ENCODE measurements at places on chromosomes 16 and 17.

GRCh38 chr16:47467501-47467900 is 6.4 kb downstream of the PHKB start:
- DNase-seq: no peak

DNA sequence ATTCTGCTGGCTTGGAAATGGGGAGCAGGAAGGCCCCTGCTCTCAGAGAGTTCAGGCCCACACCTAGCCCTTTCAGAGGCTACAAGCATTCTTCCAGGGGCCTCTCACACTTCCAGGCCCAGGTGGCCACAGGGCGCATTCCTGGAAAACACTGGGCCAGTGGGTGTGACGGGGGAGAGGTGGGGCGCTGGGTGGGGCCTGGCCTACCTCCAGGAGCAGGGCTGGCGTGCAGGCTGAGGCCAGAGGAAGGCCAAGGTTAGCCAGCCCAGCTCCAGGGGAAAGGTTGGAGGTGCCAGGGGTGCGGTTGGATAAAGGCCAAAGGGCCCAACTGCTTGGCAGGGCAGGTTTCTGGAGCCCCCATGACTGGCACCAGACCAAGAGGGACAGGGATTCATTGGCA is 198.2 kb downstream of the MAF start:
- no peak for DNase-seq

DNA sequence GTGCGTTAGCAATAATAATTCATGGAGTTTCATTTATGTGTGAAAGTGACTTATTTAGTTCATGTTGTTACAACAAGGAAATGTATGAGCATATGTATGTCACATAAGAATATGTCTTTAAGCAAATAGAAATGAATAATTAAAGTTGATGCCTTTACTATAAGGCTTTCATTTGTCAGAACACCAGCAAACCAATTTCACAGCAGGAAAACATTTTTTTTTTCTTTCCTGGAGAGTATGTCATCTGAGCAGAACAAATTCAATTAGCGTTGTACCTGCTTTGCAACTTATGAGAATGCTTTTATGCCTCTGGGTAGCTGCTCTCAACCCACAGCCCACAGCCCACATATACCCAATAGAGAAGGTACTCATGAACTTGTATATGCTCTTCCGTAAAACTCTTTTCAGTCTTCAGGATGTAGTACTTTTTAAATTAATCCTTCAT is 26.3 kb upstream of the APOH start:
- no peak for DNase-seq

- DNase-seq: peak; percentile 33
These were observed 81.1 kb downstream of the MAF start for GRCh38 chr16:79519448-79519847.

- DNase-seq: no peak
These were observed 57.8 kb downstream of the NEUROD2 start for GRCh38 chr17:39549747-39550573.

DNA sequence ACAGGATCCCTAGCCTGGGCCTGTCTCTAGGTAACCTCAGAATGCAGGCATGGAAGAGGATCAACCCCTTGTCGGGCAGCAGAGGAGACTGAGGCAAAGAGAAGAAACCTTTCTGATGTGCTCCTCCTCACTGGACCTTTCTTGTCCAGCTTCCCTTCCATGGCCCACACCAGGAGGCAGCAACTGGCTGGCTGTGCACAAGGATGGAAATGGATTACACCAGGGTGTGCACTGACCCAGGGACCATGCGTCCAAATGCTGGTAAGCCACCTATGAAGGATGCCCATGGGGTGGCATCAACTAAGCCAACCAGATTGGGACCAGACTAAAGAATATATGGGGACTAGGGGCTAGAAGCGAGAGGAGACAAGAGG is 83.0 kb downstream of the N4BP1 start:
- DNase-seq: no peak

GRCh38 chr17:8073627-8074484 is 13.7 kb downstream of the ALOX12B start:
- peak; percentile 57 for DNase-seq

DNA sequence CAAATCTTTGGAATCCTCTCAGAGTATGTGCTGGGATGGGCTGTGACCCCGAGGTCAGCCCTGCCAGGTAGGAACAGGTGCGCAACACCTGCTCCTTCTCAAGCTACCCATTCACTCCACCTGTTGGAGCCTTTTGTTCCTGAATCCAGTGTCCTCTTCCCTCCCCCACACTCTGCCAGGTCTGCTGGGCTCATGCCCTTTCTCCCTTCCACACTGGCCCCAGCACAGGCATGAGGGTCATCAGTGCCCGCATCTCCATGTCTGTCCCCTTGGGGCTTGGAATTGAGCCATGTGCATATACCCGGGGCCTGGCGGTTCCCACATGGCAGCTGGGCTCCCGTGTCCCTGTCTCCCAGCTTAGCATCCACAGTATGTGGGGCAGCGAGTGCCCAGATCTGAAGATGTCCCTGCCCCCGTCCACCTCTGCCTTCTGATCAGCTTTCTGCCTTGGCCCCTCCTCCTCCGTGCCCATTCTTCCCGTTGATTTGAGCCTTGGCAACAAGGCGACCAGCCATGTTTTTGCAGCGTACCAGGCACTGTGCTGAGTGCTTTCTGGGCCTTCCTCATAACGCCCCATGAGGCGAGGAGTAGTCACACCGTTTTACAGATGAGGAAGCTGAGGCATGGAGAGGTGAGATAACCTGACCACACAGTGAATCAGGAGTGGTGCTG is 102.2 kb downstream of the RAP1GAP2 start:
- DNase-seq: no peak

- peak; percentile 74 for DNase-seq
These were observed 2.4 kb downstream of the SERPINF1 start for GRCh38 chr17:1764284-1764683.

GRCh38 chr17:67245694-67246402 is 852 bp upstream of the HELZ start:
- DNase-seq: peak; percentile 24

- no peak for DNase-seq
These were observed 34.4 kb downstream of the HNF1B start for GRCh38 chr17:37710344-37710886.

DNA sequence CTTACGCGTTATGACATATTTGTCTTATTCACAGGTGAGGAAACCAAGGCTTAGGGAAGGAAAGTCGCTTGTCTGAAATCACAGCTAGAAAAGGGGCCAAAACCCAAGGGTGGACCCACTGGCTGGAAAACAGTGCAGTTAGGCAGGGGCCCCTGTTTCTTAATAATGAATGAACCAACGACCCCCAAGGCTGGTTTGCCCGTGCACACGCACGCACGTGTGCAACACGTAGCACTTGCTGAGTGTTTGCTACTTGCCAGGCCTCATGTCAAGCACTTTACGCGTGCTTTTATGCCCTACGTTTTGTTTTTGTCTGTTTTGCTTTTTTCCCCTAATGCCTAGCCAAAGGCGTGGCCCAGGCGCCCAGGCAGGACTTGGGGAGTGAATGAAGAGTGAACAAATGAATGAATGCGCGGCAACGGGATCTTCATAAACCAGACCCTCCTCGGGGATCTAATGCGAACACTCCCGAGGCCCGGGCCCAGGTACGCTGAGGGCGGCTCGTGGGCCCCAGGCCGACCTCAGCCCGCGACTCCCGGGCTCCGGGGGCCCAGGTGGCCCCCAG is 571 bp upstream of the USP10 start:
- no peak for DNase-seq

GRCh38 chr17:39114723-39115122 is 36.7 kb downstream of the PLXDC1 start:
- no peak for DNase-seq

GRCh38 chr17:6455321-6455705 is 11.1 kb downstream of the PIMREG start:
- no peak for DNase-seq

GRCh38 chr17:1275962-1276736 is 3.3 kb upstream of the TRARG1 start:
- DNase-seq: peak; percentile 62

DNA sequence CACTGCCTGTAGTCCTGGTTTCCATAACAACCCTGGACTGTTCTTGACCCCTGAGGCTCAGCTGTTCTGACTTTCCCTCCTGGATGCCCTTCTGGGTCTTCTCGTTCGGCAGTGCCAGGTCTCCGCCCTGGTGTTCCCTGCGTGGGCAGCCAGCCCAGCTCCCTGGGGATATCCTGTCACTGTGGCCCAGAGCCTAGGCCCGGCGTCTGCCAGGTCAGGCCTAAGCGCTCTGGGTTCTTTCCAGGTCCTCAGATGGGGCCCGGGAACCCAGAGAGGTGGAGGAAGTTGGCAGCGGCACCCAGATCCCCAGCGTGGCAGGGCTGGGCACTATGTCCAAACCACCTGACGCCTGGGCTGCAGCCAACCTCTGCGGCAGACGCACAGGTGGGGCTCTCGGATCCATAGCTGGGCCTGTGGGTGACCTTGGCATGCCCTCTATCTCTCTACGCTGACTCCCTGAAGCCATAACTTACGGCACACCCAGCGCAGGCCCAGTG is 12.5 kb upstream of the ATP2A3 start:
- peak; percentile 88 for DNase-seq

- DNase-seq: peak; percentile 56
These were observed 689 bp upstream of the TBC1D24 start for GRCh38 chr16:2473999-2474876.

DNA sequence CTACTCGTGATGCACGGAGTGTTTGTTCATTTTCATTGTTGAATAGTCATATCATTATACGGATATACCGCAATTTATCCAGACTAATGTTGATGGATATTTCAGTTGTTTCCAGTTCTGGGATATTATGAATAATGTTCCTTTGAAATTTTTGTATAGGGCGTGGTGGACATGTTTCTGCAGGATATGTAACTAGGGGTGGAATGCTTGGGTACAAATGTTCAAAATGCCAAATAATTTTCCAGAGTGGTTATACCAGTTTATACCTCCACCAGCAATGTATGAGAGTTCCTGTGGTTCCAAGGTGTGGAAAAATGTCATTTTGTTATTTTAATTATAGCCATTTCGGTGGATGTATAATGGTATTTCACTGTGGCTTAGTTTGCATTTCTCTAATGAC is 53.6 kb downstream of the NUP88 start:
- no peak for DNase-seq

DNA sequence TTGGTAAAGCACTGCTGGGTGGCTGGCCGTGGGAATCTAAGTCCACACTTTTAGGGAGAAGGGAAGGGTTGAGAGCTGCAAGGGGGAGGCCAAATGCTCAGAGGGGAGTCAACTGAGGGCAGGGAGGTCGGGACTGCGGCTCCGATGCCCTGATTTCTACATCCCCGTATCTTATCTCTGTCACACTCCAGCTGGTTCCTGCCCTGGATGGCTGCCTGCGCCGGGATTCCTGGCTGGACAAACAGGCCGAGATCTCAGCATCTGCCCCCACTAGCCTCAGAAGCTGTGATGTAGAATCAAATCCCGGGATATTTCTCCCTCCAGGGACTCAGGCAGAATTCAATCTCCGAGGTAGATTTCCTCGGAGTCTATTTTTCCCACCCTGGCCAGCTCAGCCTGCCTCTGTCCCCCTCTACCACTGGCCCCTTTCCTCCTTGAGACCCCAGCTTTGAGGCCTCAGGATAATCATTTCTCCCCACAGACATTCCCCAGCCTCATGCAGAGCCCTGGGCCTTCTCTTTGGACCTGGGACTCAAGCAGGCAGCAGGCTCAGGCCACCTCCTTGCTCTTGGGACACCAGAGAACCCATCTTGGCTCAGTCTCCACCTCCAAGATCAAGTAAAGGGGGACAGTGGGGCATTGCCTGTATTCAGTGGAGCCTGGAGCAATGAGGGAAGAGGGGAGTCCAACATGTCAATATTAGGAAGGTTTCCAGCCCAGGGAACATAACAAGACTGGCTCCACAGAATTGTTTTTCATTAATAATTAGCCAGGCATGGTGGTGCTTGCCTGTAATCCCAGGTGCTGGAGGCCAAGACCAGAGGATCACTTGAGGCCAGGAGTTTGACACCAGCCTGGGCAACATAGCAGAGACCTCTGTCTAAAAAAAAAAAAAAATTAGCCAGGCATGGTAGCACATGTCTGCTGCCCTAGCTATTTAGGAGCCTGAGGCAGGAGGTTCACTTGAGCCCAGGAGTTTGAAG is 1.8 kb downstream of the SHBG start:
- DNase-seq: peak; percentile 30

- DNase-seq: no peak
These were observed 1.9 kb upstream of the RBFOX1 start for GRCh38 chr16:7330709-7331108.

DNA sequence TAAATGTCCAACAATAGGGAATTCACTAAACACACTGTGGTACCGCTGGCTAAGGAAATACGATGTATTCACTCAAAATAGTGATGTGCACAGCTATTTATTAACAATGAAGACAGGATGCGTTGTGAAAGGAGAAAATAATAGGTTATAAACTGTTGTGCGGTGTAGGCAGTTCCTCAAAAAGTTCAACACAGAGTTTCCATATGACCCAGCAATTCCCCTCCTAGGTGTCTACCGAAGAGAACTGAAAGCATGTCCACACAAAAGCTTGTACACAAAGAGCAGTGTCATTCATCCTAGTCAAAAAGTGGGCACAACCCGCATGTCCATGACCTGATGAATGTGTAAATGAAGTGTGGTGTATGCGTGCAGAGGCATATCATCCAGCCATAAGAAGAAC is 1.2 kb upstream of the CES1 start:
- DNase-seq: no peak

DNA sequence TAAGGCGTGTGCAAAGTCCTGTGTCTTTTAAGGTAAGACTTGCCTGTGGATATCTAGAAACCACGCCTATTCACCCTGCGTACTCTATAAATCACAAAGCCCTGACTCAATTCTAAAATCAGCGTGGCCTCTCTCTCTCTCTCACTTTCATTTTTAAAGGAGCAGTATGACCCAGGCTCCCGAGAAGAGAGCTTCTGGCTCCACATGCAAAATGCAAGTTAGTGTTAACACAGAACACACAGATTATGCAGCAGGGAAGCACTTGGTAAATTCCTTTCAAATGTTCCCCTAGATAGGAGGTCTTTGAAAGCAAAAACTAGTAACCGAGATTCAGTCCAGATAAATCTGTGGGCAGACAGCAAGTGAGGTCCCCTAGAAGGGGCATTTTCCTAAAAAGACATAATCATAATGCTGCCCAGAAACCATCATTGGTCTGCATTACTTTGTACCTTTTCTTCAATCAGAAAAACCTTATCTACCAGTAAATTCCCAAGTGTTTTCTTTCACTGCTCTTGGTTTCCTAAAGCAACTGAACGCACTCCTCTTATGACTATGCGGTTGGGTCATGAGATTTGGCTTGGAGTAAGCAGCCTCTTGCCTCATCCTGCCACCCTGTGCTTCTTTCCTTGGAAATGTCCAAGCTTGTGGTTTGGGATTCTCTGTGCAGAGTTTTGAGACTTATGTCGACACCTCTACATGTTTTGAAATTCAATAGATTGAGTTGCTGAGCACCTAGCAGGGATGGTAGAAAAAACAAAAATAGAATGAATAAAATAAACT is 31.7 kb upstream of the KCNJ2 start:
- no peak for DNase-seq

- no peak for DNase-seq
These were observed 18.6 kb upstream of the LONP2 start for GRCh38 chr16:48225456-48225855.

- DNase-seq: peak; percentile 64
These were observed 690 bp downstream of the RHOT1 start for GRCh38 chr17:32142857-32143526.
